ENCODE measurements at places on chromosomes 2 and 18.

GRCh38 chr2:189866296-189866695 is 82.0 kb downstream of the PMS1 start:
- DNase-seq = peak; percentile 32

- no peak for DNase-seq
Measured at GRCh38 chr2:120531863-120532600, 186.1 kb downstream of the INHBB start.

DNA sequence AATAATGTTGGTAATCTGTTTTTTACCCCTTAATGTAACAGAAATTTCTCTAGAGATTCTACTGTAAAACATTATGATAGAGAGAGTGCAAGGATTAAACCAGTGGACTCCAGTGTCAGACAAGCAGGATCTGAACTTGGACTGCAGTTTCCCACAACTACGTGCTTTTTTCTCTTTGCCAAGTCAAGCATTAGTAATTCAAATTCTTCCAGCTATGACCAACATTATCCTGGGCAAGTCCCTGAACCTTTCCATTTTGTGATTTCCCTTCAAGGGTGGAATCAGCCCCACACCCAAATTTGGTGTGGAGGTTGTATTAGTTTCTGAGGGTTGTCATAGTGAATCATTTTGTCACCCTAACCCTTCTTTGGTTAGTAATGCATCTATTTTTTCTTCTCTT is 482.0 kb downstream of the ZNF516 start:
- DNase-seq = peak; percentile 52

GRCh38 chr2:207066791-207067460 is 98.8 kb downstream of the KLF7 start:
- no peak for DNase-seq

DNA sequence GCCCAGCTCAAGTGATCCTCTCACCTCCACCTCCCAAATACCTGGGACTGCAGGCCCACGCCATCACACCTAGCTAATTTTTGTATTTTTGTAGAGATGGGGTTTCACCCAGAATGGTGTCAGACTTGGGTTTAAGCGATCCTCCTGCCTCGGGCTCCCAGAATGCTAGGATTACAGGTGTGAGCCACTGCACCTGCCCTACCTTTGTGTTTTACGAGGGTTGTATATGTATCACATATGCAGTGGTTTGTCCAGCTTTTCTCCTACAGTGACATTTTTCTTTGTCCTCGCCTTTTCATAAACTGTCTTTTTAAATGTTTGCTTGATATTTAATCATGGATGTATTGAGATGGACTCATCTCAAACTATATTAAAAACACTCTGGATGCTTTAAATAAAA is 38.5 kb downstream of the AGAP1 start:
- DNase-seq = no peak

- DNase-seq = no peak
Measured at GRCh38 chr2:71546777-71547281, 93.5 kb downstream of the DYSF start.

DNA sequence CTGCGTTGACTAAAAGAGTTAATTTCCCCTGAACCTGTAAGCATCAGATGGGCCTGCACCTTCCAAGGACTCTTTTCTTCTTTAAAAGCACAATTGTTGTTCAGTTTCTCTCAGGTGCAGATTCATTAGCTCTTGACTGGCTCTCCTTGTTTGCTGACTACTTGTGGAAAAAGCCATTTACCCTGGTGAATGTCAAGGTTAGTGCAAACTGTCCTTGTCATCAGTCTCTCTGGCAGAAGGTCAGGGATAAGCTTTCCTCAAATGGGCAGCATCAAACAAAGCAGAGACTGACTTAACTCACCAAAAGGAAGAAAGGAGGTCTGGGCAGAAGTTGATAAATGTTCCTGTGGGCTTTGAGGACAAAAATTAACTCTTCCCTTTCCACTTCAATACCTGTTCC is 922.7 kb downstream of the BCL11A start:
- no peak for DNase-seq

DNA sequence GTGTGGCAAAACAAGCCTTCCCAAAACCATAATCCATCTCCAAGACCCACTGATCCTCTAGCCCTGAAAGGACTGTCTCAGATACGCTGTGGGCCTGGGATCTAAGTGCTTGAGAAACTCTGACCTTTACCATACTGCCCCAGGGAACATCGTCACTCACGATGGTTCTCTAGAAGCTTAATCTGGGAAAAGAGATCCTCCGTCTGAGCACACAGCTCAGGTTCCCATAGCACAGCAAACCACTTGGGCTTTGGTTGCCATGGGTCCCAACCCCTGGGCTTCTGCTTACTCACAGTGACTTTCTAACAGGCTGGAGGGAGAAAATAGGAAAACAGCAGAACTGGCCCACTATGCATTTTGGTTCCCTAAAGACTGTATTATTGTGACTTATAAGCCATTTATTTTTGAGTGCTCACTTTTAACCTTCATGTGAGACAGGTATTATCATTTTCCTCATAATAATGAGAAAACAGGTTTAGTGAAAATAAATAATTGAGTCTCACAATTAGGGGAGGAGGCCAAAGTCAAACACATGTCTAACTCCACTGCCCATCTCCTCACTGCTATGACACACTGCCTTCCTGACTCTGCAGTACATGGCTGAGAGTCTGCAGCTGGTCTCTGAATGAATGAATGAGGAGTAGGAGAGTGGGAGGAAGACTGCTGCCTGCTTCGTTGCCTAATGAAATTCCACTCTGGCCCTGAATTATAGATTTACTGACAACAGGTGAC is 46.7 kb downstream of the REEP1 start:
- DNase-seq = no peak

- no peak for DNase-seq
Measured at GRCh38 chr2:96108151-96108540, 8.2 kb downstream of the ADRA2B start.

DNA sequence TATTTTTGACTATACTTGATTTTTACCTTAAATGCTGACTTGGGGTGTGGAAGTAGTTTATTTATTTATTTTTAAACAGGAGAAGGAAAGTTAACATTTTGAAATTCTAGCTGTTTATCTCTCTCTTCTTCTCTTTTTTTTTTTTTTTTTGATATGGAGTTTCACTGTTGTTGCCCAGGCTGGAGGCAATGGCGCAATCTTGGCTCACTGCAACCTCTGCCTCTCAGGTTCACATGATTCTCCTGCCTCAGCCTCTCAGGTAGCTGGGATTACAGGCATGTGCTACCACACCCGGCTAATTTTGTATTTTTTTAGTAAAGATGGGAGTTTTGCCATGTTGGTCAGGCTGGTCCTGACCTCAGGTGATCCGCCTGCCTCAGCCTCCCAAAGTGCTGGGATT is 11.1 kb downstream of the WDR43 start:
- no peak for DNase-seq

- DNase-seq = peak; percentile 11
Measured at GRCh38 chr2:138564586-138565229, 63.1 kb downstream of the SPOPL start.

DNA sequence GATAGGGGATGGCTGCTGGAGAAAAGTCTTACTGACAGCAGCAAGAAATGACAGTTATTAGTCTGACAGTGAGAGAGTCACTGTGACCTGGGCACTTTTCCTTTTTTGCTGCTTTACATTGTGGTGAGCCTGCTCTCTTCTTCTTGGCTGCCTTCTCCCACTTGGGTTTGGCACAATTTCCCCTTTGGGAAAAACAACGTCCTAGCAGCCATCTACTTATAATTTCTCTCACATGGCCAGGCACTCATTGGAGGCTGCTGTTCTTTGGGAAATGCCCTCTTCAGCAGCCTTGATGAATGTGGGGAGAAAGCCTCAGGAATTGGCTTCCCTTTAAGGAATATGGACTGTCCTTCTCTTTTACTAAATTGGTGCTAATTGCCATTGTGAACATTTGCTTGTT is 60.4 kb upstream of the SLC1A4 start:
- no peak for DNase-seq

DNA sequence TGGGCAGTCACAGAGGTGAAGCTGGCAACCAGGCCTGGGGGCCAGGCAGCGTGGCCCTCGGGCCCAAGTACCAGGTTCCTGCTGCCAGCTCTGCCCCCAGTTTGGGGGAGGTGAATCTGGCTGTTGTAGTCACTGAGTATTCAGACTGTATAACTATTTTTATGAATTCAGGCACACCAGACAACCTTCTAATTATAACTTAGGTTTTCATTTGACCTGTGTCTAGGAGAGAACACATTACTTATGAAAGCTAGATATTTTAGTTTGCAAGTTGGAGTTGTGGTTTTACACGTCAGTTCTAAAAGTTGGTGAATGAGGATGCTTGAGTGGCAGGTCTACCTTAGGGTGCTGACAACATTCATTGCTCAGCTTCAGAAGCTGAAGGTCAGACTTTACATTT is 71.7 kb downstream of the LIMS1 start:
- DNase-seq = no peak

DNA sequence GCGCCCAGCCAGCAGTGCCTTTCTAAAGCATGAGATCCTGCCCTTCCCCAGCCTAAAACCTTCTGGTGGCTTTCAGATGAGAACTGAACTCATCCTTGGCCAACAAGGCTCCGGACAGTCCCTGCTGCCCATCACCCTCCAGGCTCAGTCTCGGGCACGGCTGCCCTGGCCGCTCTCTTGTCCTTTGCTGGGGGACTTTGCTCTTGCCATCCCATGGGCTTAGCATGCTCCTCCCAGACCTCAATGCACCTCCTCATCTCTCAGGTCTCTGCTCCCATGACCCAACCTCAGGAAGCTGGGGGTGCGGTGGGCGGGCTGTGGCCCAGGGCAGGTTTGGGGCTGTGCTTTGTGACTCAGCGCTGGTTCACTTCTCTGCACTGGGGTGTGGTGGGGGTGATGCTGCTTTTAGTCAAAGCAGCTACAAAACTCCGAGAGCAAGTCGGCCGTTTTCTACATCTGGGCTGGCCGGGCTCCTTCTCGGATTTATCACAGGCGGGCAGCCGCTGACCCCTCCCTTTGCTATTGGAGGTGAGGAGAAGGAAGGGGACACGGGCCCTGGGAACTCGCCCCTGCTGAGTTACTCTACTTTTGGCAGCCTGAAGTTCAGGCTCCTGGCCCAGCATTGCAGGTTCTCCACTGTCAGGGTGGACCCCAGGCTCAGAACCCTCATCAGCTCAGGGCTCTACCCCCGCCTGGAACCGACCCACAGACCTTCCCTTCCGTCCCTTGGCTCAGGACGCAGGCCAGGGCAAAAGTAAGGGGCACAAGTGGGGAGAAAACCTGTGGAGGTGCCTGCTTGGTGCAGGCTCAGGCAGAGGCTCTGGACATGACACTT is 90.6 kb upstream of the TAF1B start:
- peak; percentile 64 for DNase-seq

- DNase-seq = peak; percentile 94
Measured at GRCh38 chr2:192500550-192501200, 305.9 kb upstream of the TMEFF2 start.

- no peak for DNase-seq
Measured at GRCh38 chr18:45467293-45467692, 148.0 kb upstream of the SLC14A2 start.

GRCh38 chr18:61855449-61856378 is 37.1 kb downstream of the RNF152 start:
- DNase-seq = no peak

GRCh38 chr2:235001237-235002133 is 49.7 kb downstream of the SH3BP4 start:
- no peak for DNase-seq

DNA sequence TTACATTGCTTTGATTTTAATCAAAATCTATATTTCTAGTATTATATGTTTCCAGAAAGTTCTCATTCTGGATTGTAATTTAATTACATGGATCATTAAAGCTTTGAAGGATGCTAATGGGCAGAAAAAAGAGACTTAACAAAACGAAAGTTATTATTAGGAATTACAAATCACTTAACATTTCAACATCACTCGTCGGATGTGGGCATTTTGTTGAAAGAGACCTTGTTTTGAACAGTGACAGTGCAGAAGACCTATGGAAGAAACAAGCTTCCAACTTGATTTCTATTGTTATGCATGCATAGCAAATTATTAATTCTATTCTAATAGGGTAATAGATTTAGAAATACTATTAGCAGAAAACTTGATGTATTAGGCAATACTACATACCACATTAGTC is 31.4 kb upstream of the DARS1 start:
- DNase-seq = no peak

DNA sequence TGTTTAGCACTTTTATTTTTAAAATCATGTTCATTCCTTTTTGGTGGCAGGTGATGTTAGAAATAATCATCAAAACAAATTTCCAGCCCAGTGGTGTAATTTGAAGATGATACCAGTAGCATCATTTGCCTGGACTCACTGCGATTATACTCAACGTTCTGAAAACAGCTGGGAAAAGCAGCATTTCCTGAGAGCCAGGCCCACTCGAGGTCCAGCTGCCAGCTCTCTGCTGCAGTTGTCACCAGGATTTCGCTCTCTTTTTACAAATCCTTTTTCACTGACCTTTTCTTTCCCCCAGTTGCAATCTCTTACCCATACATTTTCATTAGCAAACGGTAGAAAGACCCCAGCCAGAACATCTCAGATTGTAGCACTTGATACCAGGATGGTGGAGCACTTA is 110.6 kb upstream of the LYPD1 start:
- DNase-seq = no peak

Data from astrocyte (in vitro differentiated cells and primary cell).